NCI-H748 treated with DMSO at 0.1 percent for 48 hours (cell line): ENCODE measurements at places on chromosomes 2 and 18.

- no peak for DNase-seq
Measured at GRCh38 chr2:168326572-168326971, 79.2 kb upstream of the STK39 start.

- peak; percentile 1 for DNase-seq
Measured at GRCh38 chr18:78659748-78660147, 319.9 kb upstream of the SALL3 start.

DNA sequence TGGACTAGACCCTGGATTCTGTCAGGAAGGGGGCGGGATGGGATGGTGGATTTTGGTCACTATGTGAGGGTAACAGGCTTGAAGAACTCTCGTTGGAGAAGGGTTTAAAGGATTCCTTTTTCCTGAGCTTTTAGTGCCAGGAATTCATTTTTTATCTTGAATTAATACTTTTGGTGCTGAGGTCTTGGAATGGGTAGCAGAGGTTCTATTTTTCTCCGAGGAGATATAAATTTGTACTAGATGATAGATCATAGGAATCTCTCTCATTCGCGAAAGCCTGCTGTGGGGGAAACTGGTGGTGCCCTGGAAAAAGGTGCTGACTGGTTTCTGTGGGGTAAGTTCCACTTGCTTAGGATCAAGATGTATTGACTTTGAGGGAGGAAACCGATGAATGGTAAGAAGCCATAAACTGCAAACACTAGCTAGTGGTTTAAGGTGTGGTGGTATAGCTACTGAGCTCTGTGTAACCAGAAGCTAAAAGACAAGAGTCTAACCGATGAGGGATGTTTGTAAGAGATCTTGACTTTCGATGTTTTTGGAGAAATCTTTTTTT is 706 bp downstream of the AGPS start:
- DNase-seq: peak; percentile 10

DNA sequence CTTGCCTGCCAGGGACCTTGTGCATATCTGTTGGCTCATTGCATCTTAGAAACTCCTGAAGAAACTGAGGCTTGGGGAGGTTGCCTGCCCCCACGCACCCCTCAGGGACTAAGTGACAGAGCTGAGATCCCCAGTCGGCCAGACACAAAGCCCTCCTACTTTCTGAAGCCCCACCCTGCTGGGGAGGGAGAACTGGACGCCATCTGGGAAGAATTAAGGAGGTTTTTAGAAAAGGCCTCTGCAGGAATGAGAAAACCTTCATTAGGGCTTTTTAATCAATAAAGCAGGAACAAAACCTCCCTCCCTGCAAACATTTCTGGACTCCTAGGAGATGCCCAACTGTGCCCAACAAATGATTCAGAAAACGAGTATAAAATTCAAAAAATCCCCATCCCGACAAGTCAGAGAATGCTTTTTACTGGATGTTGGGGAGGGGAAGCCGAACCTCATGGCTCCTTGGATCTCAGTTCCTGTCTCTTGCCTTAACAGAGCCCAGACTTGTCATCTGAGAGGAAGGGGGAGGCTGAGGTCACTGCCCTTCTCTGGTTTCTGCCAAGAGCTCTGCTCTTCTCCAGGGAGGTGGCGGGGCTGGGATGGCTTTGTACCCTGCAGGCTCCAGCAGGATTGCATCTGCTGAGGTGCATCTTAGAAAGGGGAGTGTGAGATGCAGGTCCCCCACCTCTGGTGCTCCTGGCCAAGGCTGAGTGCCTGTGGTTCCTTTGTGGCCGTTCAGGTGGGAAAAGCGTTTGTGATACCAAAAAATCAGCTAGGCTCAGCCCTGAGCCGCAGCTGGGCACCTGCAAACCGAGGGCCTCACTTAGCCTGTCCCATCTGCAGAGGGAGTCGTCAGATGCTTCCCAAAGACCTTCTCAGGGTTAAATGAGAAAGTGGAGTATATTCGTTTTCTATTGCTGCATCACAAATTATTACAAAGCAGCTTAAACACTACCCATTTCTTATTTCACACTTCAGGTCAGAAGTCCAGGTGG is 142.4 kb downstream of the ZFP36L2 start:
- no peak for DNase-seq

GRCh38 chr2:230097841-230098240 is 29.1 kb upstream of the SLC16A14 start:
- DNase-seq: no peak

- no peak for DNase-seq
Measured at GRCh38 chr18:40035966-40036365, 1919.1 kb upstream of the PIK3C3 start.

DNA sequence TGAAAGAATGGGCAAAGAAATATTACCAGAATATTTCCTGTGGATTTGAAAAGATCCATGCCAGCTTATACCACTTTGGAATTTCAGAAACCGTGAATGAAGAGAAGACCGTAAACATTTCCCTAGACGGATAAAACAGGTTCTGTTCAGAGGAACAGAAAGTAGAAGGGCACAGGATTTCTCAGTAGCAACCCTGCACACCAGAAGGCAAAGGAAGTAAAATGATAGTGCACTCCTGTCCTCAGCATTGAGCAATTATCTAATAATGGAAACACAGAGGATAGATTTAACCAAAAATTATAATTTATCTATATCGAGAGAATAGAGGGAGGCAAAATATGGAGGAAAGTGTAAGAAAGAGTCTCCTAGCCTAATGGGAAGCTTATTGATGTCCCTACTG is 87.0 kb upstream of the ITGA6 start:
- DNase-seq: no peak

- no peak for DNase-seq
Measured at GRCh38 chr2:143177096-143177786, 48.0 kb downstream of the ARHGAP15 start.

DNA sequence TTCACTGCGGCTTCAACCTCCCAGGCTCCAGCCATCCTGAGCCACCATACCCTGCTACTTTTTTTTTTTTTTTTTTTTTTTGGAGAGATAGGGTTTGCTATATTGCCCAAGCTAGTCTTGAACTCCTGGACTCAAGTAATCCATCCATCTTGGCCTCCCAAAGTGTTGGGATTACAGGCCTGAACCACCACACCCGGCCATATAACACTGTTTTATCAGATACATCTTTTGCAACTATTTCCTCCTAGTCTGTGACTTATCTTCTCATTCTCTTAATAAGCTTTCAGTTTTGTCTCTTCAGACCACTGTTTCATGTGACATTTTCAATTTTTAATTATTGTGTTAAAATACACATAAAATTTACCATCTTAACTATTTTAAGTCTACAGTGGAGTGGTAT is 35.7 kb upstream of the FAM117B start:
- DNase-seq: no peak

GRCh38 chr2:200713003-200713703 is 98.6 kb upstream of the BZW1 start:
- DNase-seq: peak; percentile 94

DNA sequence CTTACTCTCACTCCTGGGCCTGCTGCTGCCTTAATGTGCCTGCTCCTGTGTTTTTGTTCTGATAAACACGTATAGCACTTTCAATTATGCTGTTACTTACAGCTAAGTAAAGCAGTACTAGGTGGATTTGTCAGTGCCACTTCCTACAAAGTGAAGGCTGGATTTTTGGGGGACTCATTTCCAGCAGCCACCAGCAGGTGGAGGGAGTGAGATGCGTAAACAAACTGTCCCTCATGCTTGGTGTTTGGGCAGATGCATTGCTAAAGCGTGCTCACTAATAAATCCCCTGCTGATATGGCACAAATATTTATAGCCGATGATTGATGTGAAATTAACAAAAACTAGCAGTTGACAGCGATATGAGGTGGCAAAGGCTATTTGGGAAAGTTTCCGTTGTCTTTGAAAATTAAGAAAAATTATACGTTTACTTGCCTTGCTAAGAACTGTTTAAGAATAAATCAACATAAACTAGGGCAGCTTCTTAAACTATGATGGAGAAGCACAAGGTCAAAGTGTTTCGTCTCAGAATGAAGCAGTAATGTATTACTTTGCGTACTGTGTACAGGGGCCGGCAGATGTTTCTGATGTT is 101.7 kb downstream of the AGAP1 start:
- peak; percentile 48 for DNase-seq

DNA sequence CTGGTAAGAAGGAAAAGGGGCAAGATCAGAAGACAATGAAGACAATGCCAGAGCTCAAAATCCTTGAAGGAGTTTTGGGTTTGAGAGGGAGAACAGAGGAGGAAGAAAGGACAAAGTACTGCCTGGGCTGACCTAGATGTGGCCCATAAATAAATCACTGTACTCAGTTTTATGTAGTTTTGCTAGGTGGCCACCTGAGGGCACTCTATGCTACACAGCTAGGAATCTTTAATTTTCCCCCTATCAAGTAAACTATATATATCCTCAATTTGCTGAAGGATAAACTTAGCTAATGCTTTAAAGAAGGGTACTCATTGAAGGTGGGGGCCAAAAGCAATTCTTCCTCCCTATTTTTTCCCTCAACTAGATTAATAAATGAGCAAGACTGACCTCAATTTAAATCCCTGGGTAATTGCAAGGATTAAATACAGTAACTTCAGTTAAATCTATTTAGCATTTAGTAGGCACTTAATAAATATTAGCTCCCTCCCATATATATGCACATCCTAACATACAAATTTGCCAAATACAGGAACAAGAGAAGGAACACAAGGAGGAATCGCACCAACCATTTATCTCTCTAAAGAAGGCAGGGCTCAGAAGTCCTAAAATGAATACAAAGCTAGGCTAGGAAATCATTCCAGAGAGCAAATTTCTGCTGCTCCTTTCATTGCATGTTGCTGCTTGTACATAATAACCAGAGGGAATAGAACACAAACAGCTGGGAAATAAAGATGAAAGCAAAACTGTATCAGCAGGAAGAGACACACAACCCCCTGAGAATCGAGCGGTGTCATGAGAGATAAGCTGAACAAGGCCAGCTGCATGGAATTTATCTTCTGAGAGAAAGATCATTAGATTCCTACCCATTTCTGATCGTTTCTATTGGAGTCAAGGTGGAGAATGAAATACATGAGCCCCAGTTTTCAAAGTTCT is 540.1 kb downstream of the NRXN1 start:
- DNase-seq: peak; percentile 14
